ENCODE measurements at places on chromosomes 7 and 10.

- no peak for DNase-seq
Measured at GRCh38 chr7:122914812-122915211, 28.6 kb upstream of the CADPS2 start.

GRCh38 chr10:78942091-78942501, 126.7 kb upstream of the ZMIZ1 start:
- no peak for DNase-seq

- DNase-seq: no peak
Measured at GRCh38 chr10:68957654-68958053, 1.7 kb downstream of the DDX21 start.

GRCh38 chr7:66626331-66626934, 2.2 kb upstream of the KCTD7 start:
- no peak for DNase-seq

DNA sequence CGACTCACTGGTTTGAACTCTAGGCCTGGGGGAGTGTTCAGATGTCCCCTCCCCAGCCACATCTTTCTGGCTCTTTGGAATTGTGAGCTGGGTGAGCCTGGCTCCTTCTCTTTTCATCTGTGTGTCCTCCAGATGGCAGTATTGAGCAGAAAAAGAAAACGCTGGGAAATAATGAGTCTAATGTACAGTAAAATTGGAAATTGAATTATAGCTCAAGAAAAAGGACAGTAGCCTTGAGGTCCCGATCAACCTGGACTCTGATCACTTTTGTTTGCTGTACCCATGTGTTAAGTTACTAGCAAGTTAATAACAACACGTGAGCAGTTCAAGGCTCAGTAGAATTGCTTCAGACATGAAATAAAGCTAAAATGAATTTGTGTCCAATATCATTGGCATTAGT, 77.9 kb downstream of the SNX10 start:
- peak; percentile 26 for DNase-seq

GRCh38 chr7:158666401-158666800, 38.2 kb downstream of the NCAPG2 start:
- no peak for DNase-seq

DNA sequence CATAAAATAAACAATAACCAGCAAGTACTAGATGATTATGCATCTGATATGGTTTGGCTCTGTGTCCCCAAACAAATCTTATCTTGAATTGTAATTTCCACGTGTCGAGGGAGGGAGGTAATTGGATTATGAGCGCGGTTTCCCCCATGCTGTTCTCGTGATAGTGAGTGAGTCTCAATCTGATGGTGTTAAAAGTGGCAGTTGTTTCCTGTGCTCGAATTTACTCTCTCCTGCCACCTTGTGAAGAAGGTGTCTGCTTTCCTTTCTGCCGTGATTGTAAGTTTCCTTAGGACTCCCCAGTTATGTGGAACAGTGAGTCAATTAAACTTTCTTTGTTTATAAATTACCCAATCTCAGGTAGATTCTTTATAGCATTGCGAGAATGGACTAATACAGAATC, 15.1 kb downstream of the CNTNAP2 start:
- DNase-seq: no peak

GRCh38 chr7:78924581-78924980, 528.9 kb downstream of the MAGI2 start:
- no peak for DNase-seq

DNA sequence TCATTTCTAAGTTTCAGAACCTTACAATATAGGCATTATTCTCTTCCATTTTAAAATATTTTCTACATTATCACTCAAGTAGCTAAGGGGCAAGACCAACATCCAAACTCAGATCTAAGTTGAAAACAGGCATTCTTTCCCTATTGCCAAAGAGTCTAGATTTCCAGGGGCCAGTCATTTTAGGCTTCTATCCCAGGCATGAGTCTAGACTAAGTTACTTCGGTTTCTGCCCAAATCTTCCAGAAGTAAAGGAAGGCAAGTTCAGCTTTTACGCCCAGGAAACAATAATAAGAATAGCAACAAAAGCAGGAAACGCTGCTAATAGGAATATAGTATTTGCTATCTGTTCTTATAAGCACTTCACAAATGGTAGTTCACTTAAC, 189.9 kb downstream of the DGKI start:
- no peak for DNase-seq

DNA sequence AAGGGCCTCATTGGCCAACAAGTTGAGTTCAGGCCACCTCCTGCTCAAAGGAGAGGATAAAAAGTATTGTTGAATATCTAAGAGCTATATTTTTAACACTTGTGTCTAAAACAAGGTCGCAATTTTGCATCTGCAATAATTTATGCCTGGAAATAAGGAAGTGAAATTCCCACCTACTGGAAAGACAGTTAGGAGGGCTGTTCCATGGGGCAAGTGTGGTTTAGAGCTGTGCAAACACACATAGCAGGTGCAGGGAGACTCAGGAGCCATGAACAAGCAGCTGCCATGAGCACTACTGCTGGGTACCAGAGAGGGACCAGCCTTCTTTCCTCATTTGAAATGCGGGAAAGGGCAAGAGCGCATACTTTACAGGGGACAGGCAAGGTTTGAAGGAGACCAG, 35.5 kb upstream of the IKZF1 start:
- DNase-seq: no peak

GRCh38 chr10:66637273-66638036, 288.4 kb upstream of the LRRTM3 start:
- no peak for DNase-seq

- no peak for DNase-seq
Measured at GRCh38 chr10:5573968-5574641, 49.3 kb downstream of the CALML3 start.

DNA sequence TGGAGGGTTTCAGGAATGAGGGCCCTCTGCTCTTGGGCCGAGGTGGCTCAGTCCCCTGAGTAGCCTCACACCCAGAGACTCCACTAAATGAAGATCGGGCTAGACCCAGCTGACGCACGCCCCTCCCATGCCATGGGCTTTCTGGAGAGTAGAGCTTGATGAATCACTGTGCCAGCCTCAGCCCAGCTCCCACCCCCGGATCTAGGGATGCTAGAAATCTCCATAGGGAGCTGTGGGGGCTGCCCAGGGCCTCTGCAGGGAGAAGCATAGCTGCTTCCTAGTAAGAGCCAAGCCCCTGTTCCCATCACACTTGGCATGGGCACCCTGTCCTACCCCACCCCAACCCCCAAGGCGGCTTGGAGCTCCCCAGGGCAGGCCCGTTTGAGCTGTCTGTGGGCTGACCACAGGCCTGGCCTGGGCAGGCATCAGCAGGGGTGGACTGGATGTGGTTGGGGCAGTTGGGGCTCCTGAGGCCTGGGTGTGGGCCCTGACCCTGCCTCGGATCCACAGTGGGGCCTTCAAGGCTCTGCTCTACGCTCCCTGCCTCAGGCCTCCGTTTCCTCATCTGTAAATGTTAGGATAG, 121.2 kb downstream of the ZMIZ1 start:
- DNase-seq: no peak

DNA sequence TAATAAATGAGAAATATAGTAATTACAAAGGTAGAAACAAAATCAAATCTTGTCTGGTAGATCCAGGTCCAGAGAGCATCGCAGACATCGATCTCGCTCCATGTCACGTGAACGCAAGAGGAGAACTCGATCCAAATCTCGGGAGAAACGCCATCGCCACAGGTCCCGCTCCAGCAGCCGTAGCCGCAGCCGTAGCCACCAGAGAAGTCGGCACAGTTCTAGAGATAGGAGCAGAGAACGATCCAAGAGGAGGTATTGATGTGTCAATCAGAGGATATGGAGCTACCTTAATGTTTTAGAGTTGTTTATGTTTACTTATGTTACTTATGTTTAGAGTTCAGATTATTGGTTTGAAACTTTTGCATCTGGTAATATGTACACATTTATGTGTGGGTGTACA, 57.8 kb downstream of the LUC7L2 start:
- no peak for DNase-seq

DNA sequence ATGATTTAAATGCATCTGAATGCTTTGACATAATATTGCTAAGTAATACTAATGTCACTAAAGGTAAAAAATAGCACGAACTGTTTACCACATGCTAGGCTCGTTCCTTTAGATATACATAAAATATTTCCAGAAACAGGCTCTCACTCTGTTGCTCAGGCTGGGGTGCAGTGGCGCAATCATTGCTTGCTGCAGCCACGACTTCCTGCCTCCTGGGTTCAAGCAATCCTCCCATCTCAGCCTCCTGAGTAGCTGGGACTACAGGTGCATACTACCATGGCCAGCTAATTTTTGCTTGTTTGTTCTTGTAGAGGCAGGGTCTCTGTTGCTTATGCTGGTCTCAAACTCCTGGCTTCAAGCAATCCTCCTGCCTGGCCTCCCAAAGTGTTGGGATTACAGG, 183.3 kb downstream of the SGMS1 start:
- no peak for DNase-seq

DNA sequence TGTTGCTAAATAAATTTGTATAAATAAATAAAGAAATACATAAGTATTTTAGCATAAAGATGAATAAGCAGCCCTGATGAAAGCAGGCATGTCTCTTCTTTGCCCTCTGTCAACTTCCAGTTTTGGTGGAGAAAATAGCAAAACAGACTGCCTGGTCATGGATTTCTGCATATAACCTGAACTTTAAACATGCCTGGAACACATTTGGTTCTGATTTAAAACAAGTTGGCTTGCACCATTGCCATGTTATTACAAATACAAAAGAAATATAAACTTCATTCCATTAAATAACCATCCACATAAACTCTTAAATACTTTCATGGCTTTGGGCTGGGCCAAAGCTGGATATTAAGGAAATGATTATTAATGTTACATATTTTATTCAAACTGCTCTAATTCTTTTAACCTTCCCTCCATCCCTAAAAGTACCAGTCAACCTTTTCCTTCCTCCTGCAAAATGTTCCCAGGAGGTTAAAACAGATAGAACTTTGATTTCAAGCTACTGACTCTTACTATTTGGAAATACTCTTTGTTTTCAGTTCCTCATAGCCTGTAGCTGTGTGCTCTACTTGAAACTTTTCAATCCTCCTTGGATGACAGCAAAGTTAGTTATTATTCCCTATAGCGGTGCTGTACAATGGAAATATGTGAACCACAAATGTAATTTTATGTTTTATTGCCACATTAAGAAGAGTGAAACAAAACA, 96.3 kb downstream of the BICC1 start:
- no peak for DNase-seq

GRCh38 chr7:104160375-104160774, 47.4 kb downstream of the ORC5 start:
- DNase-seq: no peak

DNA sequence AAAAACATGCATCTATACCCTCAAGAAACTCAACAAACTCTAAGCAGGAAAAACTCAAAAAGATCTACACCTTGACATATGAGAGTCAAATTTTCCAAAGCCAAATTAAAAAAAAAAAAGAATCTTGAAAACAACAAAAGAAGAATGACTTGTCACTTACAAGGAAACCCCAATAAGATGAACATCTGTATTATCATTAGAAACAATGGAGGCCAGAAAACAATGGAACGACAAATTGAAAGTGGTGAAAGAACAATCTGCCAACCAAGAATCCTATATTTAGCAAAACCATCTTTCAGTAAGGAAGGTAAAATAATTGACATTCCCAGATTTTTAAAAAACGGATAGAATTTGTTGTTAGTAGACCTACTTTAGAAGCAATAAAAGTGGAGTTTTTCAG, 516.8 kb downstream of the ACTR3B start:
- no peak for DNase-seq

DNA sequence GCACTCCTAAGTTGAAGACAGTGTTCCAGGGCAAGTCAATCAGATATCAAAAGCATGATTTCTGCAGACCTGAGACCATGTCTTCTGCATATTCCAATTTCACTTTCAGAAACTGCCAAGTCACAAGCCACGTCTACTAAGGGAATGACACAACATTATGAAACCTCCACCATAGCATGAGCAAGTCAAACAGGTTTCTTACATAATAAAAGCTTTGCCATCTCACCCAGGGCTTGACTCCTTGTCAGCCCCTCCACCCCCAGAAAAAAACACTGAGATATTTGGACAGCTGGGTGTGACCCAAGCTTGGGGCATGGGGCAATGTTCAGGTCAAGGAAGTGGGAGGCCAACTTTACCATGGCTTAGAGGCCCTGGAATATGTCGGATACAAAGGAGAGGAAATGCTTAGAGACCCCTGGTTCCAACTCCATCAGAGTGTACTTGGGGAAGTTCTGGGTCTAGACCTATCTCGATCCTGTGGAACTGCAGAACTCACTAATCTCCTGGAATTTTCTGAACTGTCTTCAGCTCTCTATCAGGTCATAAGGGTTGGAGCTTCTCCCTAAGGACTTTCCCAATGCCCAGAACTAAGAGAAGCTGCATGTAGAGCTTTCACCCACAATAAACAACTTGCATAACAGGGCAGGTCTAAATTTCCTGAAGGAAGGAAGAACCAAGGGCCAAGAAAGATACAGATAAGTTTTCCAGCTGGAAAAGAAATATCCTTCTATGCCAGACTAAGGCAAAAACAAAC, 80.6 kb upstream of the NAMPT start:
- no peak for DNase-seq

DNA sequence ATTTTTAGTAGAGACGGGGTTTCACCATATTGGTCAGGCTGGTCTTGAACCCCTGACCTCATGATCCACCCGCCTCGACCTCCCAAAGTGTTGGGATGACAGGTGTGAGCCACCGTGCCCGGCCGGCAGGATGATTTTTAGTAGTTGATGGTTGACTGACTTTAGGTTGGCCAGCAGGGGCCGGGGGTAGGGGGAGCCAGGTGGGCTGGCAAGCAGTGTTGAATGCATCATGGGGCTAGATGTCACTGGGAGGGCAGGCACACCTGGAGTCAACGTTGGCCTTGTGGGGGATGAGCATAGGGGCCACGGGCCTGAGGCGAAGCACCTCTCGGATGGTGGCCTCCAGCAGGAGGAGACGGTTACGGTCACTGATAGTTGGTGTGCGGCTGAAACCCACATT, 5.0 kb downstream of the CYP17A1 start:
- DNase-seq: no peak

DNA sequence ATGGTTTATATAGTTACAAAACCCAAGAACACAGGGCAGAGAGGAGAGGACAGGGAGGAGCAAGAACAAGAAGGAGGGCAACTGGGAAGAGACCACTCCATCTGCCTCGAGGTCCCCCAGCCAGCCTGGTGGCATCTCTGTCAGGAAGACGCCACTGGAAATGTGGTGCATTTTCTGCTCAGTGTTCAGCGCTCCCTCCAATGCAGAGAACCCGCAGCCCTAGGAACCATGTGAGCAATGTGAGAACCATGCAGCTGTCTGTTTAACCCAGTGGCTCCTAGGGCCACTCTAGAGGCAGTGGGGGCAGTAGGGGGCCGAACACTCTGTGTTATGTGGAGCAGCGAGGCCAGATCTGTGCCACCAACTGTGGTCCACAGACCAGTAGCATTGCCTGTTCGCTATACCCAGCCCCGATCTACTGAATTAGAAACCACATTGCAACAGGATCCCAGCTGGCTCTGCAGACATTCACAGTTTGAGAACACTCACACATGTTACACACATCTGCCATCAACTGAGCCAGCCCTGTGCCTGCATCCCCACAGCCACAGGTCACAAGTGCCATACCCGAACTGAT, 110.2 kb downstream of the CPXM2 start:
- DNase-seq: no peak

DNA sequence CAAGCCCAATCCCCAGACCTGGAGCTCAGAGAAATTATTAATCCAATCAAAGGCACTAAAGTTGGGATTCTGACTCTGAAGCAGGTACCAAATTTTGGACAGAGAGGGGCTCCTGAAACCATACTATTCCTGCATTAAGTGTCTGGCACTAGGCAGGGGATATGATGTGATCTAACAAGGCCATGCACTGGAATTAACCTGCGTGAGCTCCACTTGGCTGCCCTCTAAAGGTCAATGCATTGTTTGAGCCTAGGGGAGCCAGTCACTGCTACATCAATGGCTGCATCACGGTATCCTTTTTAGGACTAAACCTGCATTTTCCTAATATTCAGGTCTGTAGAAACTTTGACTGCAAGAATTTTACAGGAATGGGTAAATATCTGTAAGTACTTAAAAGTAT, 42.1 kb downstream of the ST8SIA6 start:
- no peak for DNase-seq
